Activated T-helper 2 cell treated with anti-CD3 and anti-CD28 coated beads, Interferon-gamma antibody, Interleukin-2, Interleukin-4, amounts not matched to agents 10 μg/mL and 5 μg/mL and 100 μg/mL, durations not matched to agents 14 hours and 24 hours and 36 hours (primary cell): ENCODE measurements at places on chromosomes 4 and X. TPM values are rescaled to one million over a fixed set of nuclear protein-coding genes. Genes with fewer than 3 reads are reported as not detected.

DNA sequence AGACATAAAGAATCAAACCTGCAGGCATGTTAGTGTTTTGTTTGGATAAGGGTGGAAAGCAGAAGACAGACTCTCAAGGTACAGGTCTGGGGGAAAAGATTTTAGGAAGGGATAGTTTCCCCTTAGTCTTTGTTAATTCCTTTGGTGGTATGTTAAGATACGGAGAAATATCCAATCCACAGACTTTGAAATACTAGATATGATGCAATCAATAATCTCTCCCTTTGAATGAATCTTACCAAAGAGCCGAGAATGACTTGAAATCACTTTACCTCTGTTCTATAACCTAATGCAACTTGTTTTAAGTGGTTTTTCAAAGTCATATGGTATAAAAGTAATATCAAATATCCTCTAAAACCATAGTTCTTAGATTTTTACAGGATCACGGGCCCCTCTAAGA, 5.3 kb upstream of the BDH2 start:
- DNase-seq: no peak

GRCh38 chrX:18872621-18873020, 111.3 kb downstream of the PHKA2 start:
- DNase-seq: no peak

DNA sequence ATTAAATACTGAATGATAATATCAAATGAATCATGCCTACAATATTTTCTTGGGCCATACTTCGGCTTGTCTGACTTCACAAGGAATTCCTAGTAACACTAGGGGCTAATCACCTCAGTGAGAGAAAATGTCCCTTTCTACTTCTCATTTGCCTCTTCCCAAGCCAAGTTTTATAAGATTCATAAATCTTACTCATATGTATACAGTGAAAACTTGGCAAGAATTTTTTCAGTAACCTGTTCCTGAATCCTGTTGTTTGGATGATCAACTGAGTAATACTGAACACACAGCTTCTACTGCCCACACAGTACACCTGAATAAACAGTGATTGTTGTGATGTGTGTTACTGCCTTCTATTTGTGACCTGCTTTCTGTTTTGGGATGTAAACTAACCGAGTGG, 16.5 kb downstream of the TMPRSS11E start:
- DNase-seq: no peak

The AFP gene
- not detected in 2 replicates for total RNA-seq

- no peak for DNase-seq
Observed at GRCh38 chr4:30122711-30123110, 597.5 kb upstream of the PCDH7 start.

The GATA1 gene
- total RNA-seq: not detected in 2 replicates

GRCh38 chrX:79719568-79720231, 294.9 kb upstream of the TBX22 start:
- DNase-seq: no peak

- no peak for DNase-seq
Observed at GRCh38 chr4:17662694-17663093, 48.3 kb downstream of the MED28 start.

DNA sequence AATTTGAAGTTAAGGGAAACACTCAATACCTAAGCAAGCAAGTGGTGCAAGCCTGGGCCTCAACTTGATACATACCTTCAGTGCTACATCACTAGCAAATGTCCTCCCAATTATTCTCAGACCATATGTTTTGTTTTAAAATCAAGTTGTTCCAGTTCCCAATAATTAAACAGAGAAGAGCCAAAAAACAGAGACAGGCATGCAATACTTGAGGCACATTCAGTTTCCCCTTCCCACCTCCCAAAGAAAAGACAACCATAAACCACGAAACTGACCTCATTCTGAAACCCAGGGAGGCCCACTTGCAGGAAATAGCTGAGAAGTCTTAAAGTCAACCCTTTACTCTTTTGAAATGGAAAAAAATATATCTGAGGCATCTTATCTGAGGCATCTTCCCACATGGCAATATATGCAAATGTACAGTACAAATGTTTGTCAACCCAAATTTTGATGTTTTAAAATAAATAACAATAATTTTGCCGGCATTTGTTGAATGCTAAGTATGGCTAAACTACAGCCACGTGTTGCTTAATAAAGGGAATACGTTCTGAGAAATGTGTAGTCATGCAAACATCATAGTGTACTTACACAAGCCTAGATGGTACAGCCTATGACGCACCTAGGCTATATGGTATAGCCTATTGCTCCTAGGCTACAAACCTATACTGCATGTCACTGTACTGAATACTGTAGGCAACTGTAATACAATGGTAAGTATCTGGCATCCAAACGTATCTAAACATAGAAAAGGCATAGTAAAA, 147.5 kb downstream of the TSPAN5 start:
- peak; percentile 28 for DNase-seq

DNA sequence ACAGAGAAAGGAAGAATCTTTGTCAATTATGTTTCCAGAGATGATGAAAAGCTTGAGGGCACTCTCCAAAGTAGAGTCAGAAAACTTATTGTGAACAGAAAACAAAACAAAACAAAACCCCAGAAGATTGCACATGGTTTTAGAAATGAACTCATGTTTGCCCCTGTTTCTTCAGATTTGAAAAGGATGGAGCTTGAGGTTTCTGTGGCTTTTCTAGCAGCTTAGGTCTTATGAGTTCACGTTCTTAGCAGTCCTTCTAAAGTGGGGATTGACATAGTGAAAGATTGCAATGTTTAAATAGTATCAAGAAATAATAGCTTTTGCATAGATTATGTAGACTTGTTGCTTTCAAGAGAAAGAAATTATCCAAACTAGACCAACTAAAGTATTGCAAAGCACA, 421.8 kb downstream of the GBA3 start:
- no peak for DNase-seq

The TEX13A gene
- total RNA-seq: not detected in 2 replicates

DNA sequence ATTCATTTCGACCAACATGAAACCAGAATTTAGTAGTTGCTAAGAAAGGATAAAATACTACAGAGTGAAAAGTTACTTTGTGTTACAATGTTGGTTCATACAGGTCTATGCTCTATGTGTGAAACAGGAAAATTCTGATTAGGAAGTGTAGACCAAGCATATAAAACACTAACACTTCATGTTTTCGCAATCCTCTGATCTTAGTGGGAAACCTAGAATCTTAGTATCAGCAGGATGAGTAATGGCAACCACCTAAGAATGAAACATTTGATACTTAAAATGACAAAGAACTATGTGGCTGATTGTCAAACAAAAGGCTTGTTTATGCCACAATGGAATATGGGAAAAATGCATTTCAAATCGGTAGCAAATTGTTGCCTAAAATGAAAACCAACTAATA, 116.1 kb downstream of the AMMECR1 start:
- no peak for DNase-seq

The SPP1 gene
- 0.43 and 0.67 TPM in 2 replicates for total RNA-seq

The CLTRN gene
- total RNA-seq: 0.23 and 0.25 TPM in 2 replicates

The LANCL3 gene
- total RNA-seq: 0.11 and 0.16 TPM in 2 replicates

The FLNA gene
- total RNA-seq: 1,005 and 1,026 TPM in 2 replicates

GRCh38 chrX:75957107-75957610, 172.1 kb upstream of the MAGEE2 start:
- DNase-seq: no peak

The OGT gene
- total RNA-seq: 224 and 231 TPM in 2 replicates

- no peak for DNase-seq
Observed at GRCh38 chr4:84258905-84259830, 239.9 kb downstream of the NKX6-1 start.

GRCh38 chr4:16503421-16504100, 277.3 kb upstream of the TAPT1 start:
- no peak for DNase-seq

DNA sequence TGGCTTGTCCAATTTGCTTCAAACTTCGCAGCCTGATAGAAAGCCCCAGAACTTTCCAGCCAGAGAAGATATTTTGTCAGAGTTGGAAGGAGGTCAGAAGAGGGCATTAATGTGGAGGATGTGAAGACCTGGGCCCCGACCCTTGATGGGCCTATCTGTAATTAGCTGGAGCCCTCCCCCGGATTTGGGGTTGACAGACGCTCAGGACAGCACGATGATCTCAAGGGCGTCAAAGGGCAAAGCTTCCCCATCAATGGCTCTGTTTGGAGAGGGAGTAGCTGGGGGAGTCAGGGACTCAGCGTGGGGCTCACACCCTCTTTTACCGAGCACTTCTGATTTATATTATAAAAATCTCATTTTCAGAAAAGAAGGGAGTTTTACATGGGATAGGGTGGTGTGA, 59.0 kb upstream of the PPP2R3B start:
- no peak for DNase-seq

The RPA4 gene
- 0.74 and 1.3 TPM in 2 replicates for total RNA-seq

- no peak for DNase-seq
Observed at GRCh38 chr4:19748519-19749479, 502.9 kb upstream of the SLIT2 start.

The ASB9 gene
- 0.11 and 0.78 TPM in 2 replicates for total RNA-seq

DNA sequence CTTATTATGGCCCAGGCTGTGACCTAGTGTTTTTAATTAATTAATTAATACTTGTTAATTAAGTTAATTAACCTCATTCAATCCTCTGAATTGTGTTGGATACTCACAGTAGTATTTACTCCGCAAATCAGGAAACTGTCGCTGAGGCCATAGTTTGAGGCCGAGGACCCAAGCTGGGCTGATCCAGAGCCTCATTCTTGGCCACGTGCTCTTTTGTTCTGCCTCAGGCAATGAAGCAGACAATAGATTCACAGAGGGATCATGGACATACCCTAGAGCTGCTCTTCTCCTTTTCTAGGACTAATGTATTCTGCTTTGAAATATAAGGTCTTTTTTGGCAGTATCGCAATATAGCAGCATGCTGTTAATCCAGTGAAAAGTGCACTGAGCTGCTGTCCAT, 24.0 kb upstream of the SNCA start:
- DNase-seq: no peak

The SSX2 gene
- total RNA-seq: not detected in 2 replicates

The SMARCAD1 gene
- 38.9 and 41.8 TPM in 2 replicates for total RNA-seq

DNA sequence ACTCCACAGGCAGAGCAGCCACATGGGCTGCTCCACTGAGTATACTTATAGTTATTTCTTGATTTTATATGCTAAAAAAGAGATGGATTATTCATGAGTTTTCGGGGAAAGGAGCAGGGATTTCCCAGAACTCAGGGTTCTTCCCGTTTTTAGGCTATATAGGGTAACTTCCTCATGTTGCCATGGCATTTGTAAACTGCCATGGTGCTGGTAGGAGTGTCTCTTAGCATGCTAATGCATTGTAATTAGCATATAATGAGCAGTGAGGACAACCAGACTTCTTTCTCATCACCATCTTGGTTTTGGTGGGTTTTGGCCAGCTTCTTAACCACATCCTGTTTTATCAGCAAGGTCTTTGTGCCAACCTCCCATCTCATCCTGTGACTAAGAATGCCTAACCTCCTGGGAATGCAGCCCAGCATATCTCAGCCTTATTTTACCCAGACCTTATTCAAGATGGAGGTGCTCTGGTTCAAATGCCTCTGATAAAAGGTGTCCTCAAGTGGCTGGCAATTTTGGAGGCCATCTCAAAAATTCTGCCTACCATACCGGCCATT, 213.0 kb upstream of the VEGFC start:
- no peak for DNase-seq

GRCh38 chr4:53541577-53542206, 49.6 kb downstream of the LNX1 start:
- DNase-seq: no peak

DNA sequence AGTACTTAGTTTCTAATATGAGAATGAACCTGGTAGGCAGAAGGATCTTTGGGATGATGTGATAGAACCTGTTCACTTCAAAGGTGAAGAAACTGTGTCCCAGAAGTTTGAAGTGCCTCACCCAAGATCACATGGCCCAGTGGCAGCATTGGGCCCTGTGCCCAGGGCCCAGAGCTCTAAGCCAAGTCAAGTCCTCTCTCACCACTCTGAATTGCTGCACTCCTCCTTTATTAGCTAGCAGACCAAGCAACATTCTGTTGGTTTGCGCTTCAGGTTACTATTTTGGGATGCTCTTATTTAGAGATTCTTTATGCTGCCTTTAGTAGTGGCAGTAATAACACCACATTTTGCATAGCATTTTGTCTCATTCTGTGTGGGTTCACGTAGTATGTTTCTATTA, 82.7 kb downstream of the PARM1 start:
- no peak for DNase-seq
